ENCODE measurements at places on chromosomes 3 and 15.

GRCh38 chr3:154538566-154539360 lies 108.8 kb upstream of the GPR149 start:
- DNase-seq, result no peak

- no peak for DNase-seq
These were observed 14.0 kb downstream of the AAGAB start for GRCh38 chr15:67240235-67241131.

GRCh38 chr3:27573780-27574437 lies 89.7 kb upstream of the SLC4A7 start:
- DNase-seq, result no peak

GRCh38 chr3:15823092-15823491 lies 25.3 kb upstream of the ANKRD28 start:
- no peak for DNase-seq

GRCh38 chr3:151393146-151393830 lies 8.7 kb upstream of the P2RY12 start:
- DNase-seq, result no peak

- no peak for DNase-seq
These were observed 54.5 kb downstream of the SEC22A start for GRCh38 chr3:123256256-123256655.

GRCh38 chr15:75200765-75201615 lies 692 bp upstream of the C15orf39 start:
- no peak for DNase-seq

GRCh38 chr15:73836845-73837244 lies 36.5 kb upstream of the TBC1D21 start:
- no peak for DNase-seq

- DNase-seq, result no peak
These were observed 37.0 kb downstream of the CEMIP start for GRCh38 chr15:80816049-80816653.

- DNase-seq, result no peak
These were observed 400.2 kb downstream of the CNTN3 start for GRCh38 chr3:74214286-74214685.

- no peak for DNase-seq
These were observed 631 bp upstream of the CNBP start for GRCh38 chr3:129184396-129184657.

DNA sequence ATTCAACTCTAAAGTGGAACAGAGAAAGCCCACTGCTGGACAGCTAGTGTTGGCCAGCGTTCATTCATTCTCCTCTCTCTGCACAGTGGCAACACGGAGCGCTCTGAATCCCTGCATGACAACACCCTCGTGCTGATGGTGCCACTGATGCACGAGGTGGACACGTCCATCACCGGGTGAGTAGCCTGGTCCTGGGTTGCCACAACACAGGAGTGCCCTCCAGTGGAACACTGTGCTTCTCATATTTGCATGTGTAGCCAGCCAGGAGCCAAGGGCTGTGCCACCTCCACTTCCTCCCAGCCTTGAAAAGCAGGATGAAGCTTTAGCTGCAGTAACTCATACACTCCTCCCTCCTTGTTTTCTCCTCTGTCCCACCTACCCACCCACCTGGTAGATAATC lies 120.0 kb upstream of the CTDSPL start:
- DNase-seq, result no peak

GRCh38 chr3:155407331-155407730 lies 113.8 kb upstream of the STRIT1 start:
- no peak for DNase-seq

DNA sequence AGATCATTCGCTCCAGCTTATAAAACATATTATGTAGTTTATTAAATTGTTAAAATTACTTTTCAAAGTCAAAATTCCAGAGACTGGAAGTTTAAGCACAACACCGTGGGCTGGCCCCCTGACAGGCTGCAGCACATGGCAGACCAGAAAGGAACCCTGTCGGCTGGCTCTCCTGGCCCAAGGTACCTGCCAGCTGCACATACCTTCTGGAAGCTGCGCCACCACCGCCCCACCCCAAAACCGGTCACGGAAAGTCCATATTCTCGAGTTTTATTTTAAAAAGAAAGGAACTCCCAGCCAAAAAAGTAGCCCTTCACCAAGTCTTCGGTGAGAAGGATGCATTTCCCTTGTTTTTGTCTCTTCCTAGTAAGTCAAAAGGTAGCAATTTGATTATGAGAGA lies 94.6 kb downstream of the FOXP1 start:
- DNase-seq, result no peak

DNA sequence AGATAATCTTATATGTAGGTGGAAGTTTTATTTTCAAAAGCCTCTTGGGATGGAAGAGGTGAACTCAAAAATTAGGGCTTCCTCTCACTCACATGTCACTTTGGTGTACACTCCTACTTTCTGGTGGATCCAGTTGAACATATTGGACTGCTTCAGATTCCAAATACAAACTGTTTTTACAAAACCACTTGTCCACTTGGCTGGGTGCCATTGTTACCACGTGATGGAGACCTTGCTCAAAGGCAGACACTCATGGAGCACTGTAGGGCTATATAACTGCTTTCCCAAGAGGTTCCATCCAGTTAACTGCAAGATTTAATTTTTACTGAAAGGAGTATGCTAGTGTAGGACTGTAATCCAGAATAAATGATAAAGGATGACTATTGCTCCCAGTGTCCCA lies 307.0 kb downstream of the EPHA6 start:
- no peak for DNase-seq

DNA sequence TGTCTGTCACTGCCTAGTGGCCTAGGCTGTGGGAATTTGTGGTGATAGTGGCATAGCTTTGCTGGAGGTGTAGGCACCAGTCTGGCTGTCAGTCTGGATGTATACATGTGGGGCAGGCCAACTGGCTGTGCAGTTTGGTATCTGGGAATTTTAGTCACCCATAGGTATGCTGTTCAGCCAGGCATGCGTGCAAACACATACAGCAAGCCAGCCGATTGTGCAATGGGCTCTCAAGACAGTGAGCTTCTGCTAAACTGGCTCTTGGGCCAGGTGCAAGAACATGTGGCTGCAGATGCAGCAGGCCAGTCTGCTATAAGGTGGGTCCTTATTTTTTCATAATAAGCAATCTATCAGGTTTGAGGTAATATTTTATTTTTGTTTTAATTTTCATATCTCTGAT lies 87.1 kb upstream of the PLSCR5 start:
- DNase-seq, result no peak

- no peak for DNase-seq
These were observed 167.6 kb downstream of the PLCL2 start for GRCh38 chr3:17052363-17052762.

- DNase-seq, result no peak
These were observed 204.2 kb upstream of the TBC1D5 start for GRCh38 chr3:17946619-17947018.

- DNase-seq, result no peak
These were observed 86.8 kb downstream of the MYRIP start for GRCh38 chr3:39896184-39896583.

- DNase-seq, result no peak
These were observed 1.6 kb upstream of the MCTP2 start for GRCh38 chr15:94229591-94230369.

DNA sequence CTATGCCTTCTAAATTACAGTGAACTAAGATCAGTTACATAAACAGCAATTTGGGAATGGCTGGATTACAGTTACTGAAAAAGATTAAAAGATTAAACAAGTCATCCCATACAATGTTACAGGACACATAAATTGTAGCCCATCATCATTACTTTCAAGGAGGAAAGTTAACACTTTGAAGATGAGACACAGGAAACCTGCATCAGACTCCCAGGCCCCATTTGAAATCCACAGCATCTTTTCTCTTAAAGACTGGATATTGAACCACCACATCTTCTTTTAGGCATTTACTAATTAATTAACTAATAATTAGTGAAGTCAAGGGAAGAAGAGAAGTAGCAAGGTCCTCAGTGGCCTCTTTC lies 170.2 kb downstream of the PLCL2 start:
- no peak for DNase-seq

DNA sequence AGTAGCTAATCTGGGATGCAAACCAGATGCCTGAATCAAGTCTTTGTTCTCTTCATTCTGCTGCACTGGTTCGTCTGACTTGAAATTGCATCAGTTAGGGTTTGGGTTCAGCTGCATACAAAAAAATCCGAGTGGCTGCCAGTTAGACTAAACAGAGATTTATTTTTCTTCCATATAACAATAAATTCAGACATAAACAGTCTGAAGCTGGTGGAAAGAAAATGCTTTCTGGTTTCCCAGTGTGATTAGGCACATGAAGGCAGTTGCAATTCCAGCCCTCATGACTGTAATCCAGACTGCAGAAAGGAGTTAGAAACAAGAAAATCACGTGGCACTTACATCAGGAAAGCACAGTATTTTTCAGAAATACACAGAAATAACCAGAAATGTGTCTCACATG lies 930.7 kb downstream of the MCTP2 start:
- DNase-seq, result no peak

DNA sequence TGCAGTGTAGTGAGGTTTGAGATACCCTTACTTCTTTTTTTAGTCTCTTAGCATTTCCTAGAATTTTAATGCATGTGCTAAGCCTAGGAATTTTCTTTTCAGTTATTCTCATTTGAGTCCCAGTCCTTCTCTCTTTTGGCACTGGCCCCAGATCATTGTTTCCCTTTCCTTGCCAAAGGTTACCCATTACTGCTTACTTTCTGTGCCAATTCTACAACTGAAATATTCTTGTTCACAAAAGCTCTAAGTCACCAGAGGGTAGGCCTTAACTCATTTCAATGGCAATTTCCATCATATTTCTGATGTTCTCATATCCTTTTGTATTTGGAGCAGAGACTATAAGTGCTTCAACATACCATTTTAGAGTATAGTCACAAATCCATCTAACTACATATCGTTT lies 199.6 kb upstream of the CBLB start:
- no peak for DNase-seq

Measured in fibroblast of skin of left quadriceps (primary cell).